Naive B cell (primary cell): ENCODE measurements at places on chromosomes 16 and 17.

DNA sequence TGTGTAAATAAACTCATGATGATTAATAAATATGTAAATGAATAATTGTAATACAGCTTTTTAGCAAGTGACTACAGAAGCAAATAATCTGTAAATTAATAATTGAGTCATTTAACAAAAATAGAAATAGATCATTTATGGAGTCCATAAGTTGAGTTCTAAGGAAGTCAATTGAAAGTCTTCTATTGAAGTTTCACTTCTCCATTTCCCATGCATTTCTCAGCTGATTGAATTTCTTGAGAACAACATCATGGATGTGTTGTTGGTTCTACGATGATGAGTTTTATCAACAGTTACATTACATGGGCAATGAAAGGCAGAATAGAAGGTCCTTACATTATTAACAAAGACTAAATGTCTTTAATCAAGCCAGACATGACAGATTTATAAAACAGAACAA is 290.4 kb downstream of the MAP2K6 start:
- no peak for DNase-seq

GRCh38 chr17:15364615-15365014 is 23.2 kb upstream of the TEKT3 start:
- no peak for DNase-seq

DNA sequence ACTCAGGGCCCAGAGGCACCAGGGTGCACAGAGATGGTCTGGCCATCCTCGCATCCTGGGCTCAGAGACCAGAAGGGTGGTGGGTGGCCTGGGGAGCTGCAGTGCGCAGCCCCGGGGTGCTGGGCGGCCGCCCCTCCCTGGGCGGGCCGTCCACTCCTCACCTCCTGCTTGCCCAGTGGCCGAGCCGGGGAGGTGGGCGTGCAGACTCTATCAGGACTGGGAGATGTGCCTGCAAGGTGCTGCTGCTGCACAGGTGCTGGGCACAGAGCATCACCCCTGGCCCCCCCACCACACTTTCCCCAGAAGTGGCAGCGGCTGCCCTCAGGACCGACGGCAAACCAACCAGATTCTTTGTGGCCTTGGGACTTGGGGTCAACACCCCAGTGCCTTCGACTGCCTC is at the start of gene SCN4A:
SCN4A (minus strand) TSS at position 123 of the 400 bp plus-strand sequence; CDS start at position 46, 77 bp downstream.
- no peak for DNase-seq

- no peak for DNase-seq
Observed at GRCh38 chr16:26453215-26453614, 613.5 kb upstream of the C16orf82 start.

DNA sequence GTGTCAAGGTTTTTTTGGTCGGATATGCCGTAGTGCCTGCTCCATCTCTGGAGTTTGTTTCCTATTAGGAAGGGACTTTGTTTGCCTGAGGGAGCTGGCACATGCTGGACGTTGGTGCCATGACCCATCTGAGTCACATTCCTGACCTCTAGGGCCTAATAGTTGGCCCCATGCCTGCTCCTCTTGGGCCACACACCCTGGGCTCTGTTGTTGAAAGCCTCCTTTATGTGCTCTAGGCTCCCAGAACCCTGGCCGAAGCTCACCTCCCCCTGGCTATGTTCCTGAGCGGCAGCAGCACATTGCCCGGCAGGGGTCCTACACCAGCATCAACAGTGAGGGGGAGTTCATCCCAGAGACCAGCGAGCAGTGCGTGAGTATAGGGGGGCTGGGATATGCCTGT is 18.4 kb downstream of the LIMD2 start:
- no peak for DNase-seq

GRCh38 chr16:57477531-57478202 is 8.6 kb downstream of the DOK4 start:
- DNase-seq: no peak

DNA sequence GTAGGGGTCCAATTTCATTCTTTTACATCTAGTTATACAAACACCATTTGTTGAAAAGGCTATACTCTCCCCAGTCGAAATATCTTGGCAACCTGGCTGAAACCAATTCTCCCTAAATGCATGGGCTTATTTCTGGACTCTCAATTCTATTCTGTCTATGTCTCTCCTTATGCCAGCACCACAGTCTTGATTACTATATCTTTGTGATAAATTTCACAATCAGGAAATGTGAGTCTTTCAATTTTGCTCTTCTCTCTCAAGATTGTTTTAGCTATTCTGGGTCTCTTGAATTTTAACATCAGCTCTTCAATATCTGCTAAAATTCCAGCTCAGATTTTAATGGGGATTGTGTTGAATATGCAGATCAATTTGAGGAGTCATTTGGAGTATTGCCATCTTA is 5.9 kb upstream of the TRIM25 start:
- no peak for DNase-seq

- no peak for DNase-seq
Observed at GRCh38 chr16:85201574-85201973, 89.3 kb upstream of the CIBAR2 start.

GRCh38 chr17:11144358-11145233 is 96.4 kb upstream of the SHISA6 start:
- DNase-seq: no peak

DNA sequence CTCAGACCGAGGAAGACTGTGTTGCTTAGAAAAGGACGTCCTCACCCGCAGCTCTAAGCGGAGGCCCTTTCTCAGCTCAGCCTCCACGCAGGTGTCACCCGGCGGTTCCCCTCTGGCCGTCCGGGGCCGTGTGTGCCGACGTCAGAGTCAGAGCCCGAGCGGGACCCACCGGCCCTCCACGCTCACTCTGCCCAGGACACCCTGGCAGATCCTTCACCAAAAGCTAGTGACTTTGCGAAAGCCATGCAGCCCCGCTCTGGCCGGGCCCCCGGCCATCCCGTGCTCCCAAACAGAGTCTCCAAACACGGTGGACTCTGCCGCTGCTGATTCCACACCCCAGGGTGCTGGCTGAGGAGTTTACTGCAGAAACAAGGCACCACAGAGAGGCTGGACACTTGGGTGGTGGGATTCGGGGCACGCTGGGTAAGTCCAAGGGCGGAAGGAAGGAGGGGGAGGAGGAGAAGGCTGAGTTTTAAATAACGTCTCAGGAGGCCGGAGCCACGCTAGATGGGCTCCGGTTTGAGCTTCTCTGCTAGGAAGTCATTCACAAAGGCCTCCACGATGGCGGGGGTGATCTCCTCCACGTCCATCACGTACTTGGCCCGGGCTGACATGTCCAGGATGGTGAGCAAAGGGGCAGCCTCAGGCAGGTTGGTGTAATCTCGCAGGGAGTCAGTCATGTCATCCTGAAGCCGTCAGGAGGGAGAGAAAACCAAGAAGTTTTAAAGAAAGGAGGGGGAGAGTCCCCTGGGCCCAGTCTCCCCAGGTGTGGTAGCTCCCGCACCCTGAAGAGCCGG is 18.5 kb downstream of the MRM3 start:
- DNase-seq: no peak

GRCh38 chr17:2545393-2545792 is 33.7 kb upstream of the METTL16 start:
- DNase-seq: no peak

GRCh38 chr17:78899361-78900260 is 3.4 kb downstream of the CEP295NL start:
- no peak for DNase-seq

GRCh38 chr17:53607475-53607874 is 215.3 kb upstream of the KIF2B start:
- no peak for DNase-seq

DNA sequence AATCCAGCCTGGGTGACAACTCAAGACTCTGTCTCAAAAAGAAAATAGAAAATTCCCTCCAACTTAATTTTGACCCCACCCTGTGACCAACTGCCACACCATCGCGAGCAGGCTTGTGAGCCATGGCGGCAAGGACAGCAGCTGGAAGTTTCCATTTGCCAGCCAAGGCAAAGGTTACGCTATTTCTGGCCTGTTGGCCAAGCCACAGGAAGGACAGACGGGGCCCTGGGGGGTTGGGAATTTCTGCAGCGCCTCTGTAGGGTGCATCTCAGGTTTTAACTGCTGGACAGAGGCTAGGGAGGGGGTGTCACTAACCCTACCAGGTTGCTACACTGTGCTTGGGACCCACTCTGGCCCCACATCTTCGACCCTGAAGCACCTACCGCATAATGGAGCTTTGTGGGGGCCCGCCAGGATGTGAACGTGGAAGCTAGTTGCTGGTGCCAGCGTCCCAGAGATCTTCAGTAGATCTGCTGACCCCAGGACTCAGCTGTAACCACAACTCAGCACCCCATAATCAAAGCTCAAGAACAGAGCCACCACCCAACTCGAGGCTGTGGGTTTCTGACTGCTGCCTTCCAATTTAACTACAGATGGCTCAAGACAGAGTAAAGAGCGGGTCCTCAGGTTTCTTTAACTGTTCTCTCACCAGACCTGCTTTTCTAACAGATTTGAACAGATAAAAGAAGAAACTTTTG is 10.9 kb downstream of the KIFC3 start:
- no peak for DNase-seq

DNA sequence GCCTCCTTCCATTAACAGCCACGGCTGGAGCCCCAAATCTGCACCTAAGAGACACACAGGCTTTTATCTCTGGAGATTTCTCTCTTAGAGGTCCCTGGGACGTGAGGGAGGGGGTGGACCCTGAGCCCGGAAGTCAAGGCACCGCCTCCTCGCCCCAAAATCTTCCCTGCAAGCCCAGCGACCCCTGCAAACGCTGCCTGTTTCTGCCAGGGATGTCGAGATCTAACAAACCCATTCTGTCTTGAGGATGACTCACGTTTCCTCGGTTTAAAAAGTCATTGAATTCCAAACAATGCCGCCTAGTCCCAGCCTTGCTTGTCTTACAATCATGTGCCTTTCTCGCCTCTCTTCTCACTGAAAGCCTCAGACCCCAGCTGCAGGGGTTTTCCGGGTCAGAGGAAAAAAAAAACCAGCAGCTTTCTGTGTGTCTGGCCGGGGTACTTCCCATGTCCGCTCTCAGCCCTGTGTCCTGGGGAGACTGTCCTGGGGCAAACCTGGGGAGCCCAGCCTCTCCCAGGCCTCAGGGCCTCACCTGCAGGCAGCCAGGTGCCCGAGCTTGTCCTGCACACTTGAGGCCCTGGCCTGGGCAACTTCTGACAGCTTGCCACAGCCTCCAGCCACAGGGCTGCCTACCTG is 15.4 kb downstream of the ARL2BP start:
- DNase-seq: no peak

DNA sequence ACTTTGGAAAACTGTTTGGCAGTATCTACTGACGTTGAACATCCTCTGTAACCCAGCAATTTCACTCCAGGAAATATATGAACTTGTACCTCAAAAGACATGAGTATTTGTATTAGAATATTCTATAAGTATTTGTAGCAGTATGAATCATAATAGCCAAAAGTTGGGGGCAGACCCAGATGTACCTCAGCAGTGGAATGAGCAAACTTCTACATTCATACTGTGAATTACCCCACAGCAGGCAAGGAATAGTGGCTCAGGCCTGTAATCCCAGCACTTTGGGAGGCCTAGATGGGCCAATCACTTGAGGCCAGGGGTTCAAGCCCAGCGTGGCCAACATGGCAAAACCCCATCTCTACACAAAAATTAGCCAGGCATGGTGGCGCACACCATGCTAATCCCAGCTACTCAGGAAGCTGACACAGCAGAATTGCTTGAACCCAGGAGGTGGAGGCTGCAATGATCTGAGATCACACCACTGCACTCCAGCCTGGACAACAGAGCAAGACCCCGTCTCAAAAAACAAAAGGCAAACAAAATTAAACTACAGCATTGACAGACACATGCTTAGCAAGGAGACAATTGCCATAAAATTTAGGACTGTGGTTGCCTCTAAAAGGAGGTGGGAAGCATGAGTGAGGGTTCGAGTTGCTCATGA is 11.2 kb upstream of the HELZ start:
- no peak for DNase-seq

DNA sequence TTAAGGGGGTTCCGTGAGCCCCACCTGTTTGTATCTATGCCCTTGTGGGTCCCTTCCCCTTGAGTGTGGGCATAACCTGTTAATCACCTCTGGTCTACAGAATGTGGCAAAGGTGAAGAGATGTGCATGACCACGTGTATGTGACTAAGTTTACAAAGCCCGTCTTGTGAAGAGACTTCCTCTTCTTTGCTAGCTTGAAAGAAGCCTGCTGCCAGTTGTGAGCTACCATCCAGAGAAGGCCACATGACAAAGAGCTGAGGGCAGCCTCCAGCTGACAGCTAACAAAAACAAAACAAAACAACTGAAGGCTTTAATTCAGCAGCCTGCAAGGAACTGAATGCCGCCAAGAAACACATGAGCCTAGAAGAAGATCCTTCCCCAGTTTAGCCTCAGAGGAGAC is 112.0 kb downstream of the AXIN2 start:
- DNase-seq: no peak

DNA sequence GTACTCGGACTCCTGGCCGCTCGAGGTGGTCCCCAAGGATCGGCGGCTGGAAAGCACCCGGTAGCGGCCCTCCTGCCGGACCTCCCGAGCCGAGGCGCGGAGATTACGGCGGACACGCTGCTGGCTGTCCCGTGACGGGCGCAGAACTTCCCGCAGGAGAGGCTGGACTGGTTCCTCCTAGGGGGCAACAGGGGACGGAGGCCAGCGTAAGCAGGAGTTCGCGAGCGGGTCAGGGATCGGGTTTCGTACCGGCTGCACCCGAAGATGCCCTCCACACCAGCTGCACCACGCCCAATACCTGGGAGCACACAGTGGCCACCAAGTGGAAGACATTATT is 341 bp downstream of the SLC7A6OS start:
- DNase-seq: no peak

- DNase-seq: no peak
Observed at GRCh38 chr16:9780831-9781230, 401.4 kb downstream of the GRIN2A start.

GRCh38 chr16:79653373-79653891 is 52.9 kb upstream of the MAF start:
- no peak for DNase-seq

GRCh38 chr17:44827863-44828262 is 2.2 kb downstream of the GJC1 start:
- no peak for DNase-seq

DNA sequence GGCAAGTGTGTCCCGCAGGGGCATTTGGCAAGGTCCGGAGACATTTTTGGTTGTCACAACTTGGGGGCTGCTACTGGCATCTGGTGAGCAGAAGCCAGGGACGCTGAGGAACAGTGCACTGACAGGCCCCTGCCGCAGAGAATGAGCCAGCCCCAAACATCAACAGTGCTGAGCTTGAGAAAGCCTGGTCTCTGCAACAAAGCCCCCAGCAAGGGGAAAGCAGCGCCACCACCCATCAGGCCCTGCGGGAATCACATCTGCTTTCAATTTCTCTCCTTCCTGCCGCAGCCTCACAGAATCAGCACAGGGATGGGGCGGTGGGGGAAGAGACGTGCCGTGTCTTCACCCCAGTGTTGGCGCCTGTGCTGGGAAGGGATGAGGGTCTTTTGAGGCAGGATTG is 14.8 kb upstream of the PRPSAP1 start:
- DNase-seq: no peak

- DNase-seq: no peak
Observed at GRCh38 chr17:279776-280175, 72.8 kb downstream of the RPH3AL start.

DNA sequence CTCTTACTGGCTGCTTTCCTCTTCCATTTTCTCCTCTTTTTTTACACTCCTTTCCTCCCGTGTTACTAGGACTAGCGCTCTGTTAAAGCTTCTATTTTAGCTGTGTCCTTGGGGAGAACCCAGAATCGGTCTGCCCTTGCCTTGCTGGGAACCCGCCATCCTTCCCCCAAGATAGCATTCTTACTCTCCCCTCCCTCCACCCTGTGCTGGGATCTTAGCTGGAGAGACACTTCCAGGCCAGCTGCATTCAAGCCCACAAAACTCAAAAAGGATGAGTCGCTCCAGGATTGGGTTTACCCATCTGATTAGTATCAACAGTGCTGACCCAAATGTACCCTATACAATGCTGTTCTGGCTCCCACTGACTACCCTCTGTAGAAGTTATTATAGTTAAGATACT is 200.5 kb upstream of the ASIC2 start:
- DNase-seq: no peak
